ENCODE measurements at places on chromosomes 2 and 18. TPM values are rescaled to one million over a fixed set of nuclear protein-coding genes. Genes with fewer than 3 reads are reported as not detected.

DNA sequence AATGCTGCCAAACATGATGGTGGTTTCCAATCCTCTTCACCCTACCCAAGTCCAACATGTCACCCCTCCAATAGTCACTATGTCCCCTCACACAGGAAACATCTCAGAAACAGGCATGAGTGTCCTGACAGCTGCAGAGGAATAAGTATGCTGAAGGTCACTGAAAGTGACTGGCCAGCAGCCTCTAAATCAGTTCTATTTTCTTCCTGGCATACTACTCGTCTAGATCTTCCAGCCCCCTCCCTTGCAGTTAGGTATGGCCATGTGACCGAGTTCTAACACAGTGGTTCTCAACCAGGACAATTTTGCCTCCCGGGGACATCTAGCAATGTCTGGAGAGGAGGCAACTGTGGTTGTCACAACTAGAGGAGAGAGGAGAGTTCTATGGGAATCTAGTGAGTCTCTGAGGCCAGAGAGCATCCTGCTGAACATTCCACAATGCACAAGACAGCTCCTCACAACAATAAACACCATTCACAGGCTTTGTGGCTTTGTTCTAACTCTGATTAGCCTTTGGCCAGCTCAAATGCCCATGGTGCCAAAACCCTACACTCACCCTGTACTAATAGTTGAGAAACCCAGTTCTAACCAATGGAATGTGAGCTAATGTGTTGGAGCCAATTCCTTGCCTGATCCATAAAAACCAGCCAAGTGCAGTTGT is 12.6 kb upstream of the ID2 start:
- DNase-seq, result no peak
- H3K4me3 ChIP-seq, result no peak overlapping the region
- H3K4me1 ChIP-seq, result peaks cover 19% of the 10 kb centered on the region
- peaks cover 15% of the 10 kb centered on the region for H3K27me3 ChIP-seq
- H3K27ac ChIP-seq, result no peak overlapping the region

DNA sequence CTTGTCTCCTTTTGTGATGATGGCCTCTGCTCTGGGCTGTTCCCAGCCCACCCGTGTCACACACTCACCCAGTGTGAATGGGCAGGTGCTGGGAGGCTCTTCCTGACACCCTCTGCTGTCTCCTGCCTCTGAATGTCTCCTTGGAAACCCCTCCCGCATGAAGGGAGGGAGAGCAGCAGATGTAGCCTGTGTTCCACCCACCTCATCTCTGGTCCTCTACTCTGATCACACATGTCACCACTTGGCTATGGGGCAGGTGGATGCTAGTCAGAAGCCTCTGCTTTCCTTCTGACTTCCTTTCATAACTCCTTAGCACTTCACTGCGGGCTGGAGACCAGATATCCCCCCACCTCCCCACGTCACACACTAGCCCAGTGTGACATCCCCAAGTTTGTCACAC is 23.9 kb downstream of the EFR3B start:
- no peaks in the 10 kb centered on the region for H3K36me3 ChIP-seq
- no peaks in the 10 kb centered on the region for H3K27me3 ChIP-seq
- no peak overlapping the region for H3K4me3 ChIP-seq
- no peaks in the 10 kb centered on the region for H3K4me1 ChIP-seq
- no peak for DNase-seq

The MRO gene
- total RNA-seq, result not detected

- DNase-seq, result no peak
- no peaks in the 10 kb centered on the region for H3K27me3 ChIP-seq
- no peak overlapping the region for H3K27ac ChIP-seq
These were observed 211.6 kb upstream of the SMAD7 start for GRCh38 chr18:49162226-49162864.

GRCh38 chr2:217623281-217623912 is 379.4 kb downstream of the TNS1 start:
- DNase-seq, result no peak
- no peaks in the 10 kb centered on the region for H3K36me3 ChIP-seq
- no peaks in the 10 kb centered on the region for H3K27me3 ChIP-seq
- no peaks in the 10 kb centered on the region for H3K4me1 ChIP-seq
- no peak overlapping the region for H3K4me3 ChIP-seq
- H3K27ac ChIP-seq, result no peak overlapping the region

The FBXO48 gene
- total RNA-seq, result 2.6 TPM

The BUB1 gene
- total RNA-seq, result 138 TPM

The PTCD3 gene
- 136 TPM for total RNA-seq

The CDK15 gene
- total RNA-seq, result not detected

GRCh38 chr18:47846431-47846830 is 84.0 kb downstream of the SMAD2 start:
- H3K4me1 ChIP-seq, result peaks cover 1% of the 10 kb centered on the region
- peaks cover 43% of the 10 kb centered on the region for H3K36me3 ChIP-seq
- H3K27me3 ChIP-seq, result no peaks in the 10 kb centered on the region
- DNase-seq, result no peak
- H3K27ac ChIP-seq, result no peak overlapping the region

DNA sequence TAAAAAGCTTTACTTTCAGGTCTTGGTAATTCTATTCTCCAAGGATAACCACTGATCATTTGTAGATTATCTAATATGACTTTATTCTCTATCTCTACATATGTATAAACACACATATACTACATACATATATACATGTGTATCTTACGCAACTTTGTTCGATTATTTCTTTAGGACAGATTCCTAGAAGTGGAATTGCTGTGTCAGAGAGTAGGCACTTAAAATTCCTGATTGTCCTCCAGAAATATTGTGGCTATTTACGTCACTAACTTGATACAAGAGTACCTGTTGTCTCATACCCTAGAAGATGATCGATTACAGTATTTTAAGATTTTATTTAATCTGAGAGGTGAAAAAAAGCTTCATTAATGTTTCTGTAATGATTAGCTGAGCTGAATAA is 57.9 kb downstream of the FAM98A start:
- H3K4me1 ChIP-seq, result no peaks in the 10 kb centered on the region
- no peak overlapping the region for H3K27ac ChIP-seq
- no peak overlapping the region for H3K4me3 ChIP-seq

- peaks cover 52% of the 10 kb centered on the region for H3K36me3 ChIP-seq
- no peak overlapping the region for H3K4me3 ChIP-seq
- no peaks in the 10 kb centered on the region for H3K27me3 ChIP-seq
- no peaks in the 10 kb centered on the region for H3K4me1 ChIP-seq
- no peak overlapping the region for H3K27ac ChIP-seq
- DNase-seq, result no peak
These were observed 37.0 kb downstream of the ZC3H8 start for GRCh38 chr2:112217854-112218253.

DNA sequence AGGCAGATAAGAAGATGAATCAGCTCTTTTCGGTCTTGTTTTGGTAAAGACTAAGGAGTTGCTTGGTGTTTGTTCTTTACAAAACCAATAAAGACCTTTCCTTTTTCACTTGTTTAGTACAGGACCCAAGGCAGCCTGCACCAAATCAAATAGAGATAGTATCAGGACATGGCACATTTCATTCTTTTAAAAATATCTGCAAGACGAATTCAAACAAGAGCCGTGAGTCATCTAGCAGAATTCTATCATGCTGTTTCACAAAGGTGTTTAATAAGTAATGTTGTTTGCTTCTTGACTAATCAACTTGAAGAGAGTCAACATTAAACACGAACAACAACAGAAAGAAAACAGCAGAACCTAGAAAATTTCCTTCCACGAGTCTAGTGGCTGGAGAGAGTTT is 102.8 kb upstream of the TTN start:
- no peak overlapping the region for H3K27ac ChIP-seq
- H3K36me3 ChIP-seq, result no peaks in the 10 kb centered on the region
- no peaks in the 10 kb centered on the region for H3K27me3 ChIP-seq
- peaks cover 20% of the 10 kb centered on the region for H3K4me1 ChIP-seq

DNA sequence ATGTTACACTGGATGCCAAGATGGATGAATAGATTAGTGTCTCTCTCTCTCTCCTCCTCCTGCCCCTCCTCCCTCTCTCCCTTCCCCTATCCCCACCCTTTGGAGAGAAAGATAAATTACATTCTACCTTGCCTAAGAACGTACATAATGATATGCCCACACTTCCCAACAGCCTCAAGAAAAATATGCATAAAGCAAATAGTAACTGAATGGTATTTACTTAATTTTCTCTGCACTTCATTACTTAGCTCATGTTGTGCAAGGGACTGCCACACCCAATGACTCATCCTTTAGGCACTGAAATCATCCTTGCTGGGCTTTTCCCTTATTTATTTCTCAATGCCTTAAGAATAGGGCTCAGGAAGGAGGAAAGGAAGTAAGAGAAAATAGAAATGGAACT is 137.3 kb upstream of the PID1 start:
- no peaks in the 10 kb centered on the region for H3K27me3 ChIP-seq
- H3K27ac ChIP-seq, result no peak overlapping the region
- H3K4me3 ChIP-seq, result no peak overlapping the region
- H3K4me1 ChIP-seq, result no peaks in the 10 kb centered on the region
- no peak for DNase-seq
- H3K36me3 ChIP-seq, result no peaks in the 10 kb centered on the region

The CDCA7 gene
- 115 TPM for total RNA-seq

The TXNDC2 gene
- not detected for total RNA-seq

The ANKRD23 gene
- total RNA-seq, result 17.2 TPM

DNA sequence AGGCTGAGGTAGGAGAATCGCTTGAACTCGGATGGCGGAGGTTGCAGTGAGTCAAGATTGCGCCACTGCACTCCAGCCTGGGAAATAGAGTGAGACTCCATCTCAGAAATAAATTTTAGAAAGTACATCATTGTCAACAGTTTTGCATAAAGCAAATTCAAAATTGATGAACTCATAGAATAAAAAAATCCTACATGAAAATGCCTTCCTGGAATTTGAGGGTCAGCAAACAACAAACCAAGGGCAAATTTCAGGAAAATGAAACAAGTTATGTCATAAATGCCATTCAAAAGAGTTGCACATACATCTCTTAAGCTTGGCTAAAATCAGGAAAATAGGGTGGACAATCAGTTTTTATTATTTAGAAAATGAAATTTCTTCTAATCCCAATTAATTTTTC is 45.1 kb downstream of the COL5A2 start:
- no peak overlapping the region for H3K27ac ChIP-seq
- no peaks in the 10 kb centered on the region for H3K36me3 ChIP-seq
- H3K4me3 ChIP-seq, result no peak overlapping the region

The ELOA2 gene
- not detected for total RNA-seq
